Sigmoid colon (tissue), 7 donors: ENCODE measurements at places on chromosomes 3 and 15.

DNA sequence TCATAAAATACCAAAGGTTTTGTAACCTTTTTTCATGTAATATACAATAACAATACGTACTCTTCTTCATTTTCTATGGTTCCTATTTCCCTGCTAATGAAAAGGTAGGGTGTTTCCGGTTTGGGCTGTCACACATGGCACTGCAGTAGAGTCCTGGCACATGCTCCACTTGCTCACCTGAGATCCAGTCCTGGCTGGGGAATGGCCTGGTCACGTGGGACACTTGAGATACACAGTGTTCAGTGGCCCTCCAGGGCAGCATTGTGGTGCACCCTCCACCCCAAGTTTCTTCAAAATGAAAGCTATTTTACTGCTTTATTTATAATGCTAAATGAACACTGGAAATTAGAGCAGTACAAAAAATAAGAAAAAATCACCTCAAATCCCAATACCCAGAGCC, 23.2 kb downstream of the MRPS25 start:
- H3K27me3 ChIP-seq, result no peaks in the 10 kb centered on the region
- DNase-seq, result no peak
- no peak overlapping the region for H3K4me3 ChIP-seq

DNA sequence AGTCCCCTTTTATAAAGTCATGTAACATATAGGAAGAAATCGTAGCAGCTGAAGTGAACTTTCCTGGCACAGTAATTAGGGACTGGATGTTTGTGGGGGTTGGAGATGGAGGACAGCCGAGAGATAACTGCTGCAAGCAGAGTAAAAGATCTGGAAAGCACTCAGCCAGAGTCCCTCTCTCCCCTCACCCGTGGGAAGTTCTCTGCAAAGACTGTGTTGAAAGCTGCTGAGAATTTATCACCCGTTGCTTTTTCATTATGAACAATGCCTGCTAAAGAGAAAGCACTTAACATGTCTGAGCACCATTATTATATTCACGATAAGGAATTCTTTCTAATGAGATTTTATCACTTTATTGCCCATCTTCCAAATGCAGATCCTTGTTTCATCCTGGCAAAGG, 248.8 kb downstream of the SHOX2 start:
- H3K27me3 ChIP-seq, result no peaks in the 10 kb centered on the region
- H3K4me1 ChIP-seq, result no peaks in the 10 kb centered on the region
- no peaks in the 10 kb centered on the region for H3K36me3 ChIP-seq
- H3K27ac ChIP-seq, result no peak overlapping the region
- no peak overlapping the region for H3K4me3 ChIP-seq

DNA sequence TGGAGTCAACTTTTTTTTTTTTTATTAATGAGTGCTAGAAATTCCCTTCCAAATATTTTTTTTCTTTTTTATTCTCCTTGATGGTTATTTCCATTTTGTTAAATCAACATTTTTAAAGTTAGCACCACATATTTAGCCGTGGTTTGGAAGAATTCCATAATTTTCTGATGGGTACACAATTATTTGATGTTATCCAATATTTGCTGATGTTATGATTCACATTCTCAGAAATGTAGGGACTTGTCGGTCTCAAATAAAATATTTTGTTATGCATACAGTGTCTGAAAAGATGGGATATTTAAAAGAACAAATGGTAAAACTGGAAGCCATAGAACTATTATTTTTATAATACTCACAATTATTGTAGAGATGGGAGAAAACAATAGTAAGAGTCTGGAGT, 911.5 kb upstream of the GBE1 start:
- H3K4me3 ChIP-seq, result no peak overlapping the region
- no peaks in the 10 kb centered on the region for H3K36me3 ChIP-seq
- no peak overlapping the region for H3K27ac ChIP-seq

DNA sequence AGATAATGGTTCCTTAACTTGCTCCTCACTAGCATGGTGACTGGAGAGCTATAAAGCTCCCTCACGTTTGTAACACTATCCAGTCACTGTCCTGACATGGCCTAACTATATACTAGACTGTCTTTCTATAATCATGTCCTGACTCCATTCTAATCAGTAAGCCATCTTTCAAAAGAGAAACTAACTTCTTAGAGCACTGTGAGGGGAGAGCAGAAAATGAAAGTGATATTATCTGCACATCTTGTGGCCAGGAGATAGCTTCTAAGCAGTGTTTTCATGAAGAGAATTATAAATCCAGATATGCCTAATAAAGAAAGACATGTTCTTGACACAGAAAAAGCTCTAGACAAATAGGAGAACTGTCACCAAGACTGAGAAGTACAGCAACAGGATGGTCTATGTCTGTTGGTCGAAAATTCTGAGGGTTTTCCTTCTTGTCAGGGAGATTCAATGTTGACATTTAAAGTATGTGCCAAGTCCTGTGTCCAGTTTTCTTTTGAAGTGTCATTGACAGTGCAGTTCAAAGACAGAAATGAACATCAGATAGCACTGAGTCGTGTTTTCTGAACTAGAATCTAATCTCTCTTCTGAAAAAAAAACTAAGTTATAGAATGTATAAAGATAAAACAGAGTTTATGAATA, 230.6 kb upstream of the PEX5L start:
- no peak overlapping the region for H3K4me3 ChIP-seq
- no peaks in the 10 kb centered on the region for H3K4me1 ChIP-seq
- DNase-seq, result no peak

DNA sequence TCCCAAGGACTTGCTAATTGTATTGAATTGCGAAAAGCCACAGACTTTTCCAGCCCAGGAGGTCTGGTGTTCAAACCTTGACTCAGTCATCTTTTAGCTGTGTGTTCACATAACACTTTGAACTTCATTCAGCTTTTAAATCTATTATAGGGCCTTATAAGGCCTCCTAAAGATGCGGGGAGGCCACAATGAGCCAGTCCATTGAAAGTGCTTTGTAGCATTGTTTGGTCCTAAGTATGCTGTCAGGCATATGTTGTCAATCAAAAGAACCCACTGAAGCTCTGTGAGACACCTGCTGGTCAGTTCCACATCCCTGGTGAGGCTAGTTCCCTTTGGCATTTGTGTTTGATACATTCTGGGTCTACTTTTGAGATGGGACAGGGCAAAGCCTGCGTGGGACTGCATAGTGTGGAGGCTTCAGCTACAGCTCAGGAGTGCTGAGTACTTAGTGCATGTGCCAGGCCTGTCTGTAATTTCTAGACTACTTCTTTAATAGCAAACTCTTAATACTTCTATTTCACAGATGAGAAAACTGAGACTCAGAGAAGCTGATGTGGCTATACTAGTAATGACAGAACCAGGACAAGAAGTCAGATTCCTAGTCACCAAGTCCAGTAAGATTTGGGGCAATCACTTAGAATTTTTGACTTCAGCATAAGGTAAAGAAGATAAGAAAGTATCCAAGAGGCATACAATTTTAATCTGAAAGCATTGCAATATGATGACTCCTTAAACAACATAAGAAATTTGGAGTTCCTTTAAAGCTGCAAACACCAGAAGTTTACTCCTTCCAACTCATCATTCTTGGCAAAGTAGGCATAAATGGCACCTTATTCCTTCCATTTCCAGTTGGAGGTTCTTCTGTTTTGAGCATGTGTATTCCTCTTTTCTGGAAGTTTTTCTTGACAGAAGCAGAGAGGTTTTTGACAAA, 213.0 kb downstream of the PDCD6IP start:
- DNase-seq, result no peak
- H3K4me3 ChIP-seq, result no peak overlapping the region
- no peaks in the 10 kb centered on the region for H3K27me3 ChIP-seq
- H3K4me1 ChIP-seq, result no peaks in the 10 kb centered on the region
- no peaks in the 10 kb centered on the region for H3K36me3 ChIP-seq

DNA sequence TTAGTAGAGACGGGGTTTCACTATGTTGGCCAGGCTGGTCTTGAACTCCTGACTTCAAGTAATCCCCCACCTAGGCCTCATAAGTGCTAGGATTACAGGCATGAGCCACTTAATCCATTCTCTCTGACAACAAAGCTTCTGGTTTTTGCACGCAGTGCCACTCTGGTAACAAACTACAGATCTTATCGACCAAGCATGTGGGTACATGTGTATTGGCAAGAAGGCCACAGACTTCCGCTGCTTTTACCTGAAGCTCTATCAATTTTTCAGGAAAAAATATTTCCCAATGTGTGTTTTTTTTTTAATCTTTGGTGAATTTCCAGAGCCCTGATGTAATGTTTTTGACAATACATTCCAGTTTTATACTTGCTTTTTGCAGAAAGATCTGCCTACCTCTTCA, 182.5 kb downstream of the PCCB start:
- DNase-seq, result no peak
- no peak overlapping the region for H3K27ac ChIP-seq
- no peaks in the 10 kb centered on the region for H3K27me3 ChIP-seq
- H3K36me3 ChIP-seq, result no peaks in the 10 kb centered on the region
